ENCODE measurements at places on chromosomes 12 and 14.

GRCh38 chr14:35814371-35815005 lies 5.4 kb upstream of the RALGAPA1 start:
- peak; percentile 41 for DNase-seq

GRCh38 chr14:55005071-55005470 lies 21.8 kb downstream of the WDHD1 start:
- DNase-seq = peak; percentile 48

DNA sequence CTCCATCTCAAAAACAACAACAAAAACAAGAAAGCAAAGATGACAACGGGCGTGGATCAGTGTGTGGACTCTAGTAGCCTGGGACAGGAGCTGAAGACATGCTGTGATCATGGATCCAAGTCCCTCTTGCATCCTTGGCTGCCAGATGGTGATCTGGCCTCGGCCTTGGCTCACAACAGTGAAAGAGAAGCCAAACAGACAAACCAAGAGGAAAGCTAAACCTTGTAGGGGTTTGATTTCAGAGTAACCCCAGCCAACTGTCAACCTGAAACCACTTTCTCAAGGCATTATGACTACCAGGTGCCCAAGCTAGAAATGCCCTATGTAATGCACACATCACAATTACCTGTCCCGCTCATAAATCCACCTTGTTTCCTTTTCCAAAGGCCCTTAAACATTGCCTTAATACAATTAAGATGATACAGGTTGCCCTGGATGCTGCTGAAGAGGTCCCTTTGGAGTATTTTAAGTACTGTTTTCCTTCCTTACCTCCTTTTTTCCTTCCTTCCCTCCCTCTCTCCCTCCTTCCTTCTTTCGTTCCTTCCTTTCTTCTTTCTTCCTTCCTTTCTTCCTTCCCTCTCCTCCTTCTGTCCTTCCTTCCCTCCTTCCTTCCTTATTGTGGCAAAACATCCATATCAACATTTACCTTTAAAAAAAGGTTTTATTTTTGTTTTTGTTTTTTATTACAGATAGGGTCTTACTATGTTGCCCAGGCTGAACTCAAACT lies 41.4 kb upstream of the NINJ2 start:
- DNase-seq = no peak

DNA sequence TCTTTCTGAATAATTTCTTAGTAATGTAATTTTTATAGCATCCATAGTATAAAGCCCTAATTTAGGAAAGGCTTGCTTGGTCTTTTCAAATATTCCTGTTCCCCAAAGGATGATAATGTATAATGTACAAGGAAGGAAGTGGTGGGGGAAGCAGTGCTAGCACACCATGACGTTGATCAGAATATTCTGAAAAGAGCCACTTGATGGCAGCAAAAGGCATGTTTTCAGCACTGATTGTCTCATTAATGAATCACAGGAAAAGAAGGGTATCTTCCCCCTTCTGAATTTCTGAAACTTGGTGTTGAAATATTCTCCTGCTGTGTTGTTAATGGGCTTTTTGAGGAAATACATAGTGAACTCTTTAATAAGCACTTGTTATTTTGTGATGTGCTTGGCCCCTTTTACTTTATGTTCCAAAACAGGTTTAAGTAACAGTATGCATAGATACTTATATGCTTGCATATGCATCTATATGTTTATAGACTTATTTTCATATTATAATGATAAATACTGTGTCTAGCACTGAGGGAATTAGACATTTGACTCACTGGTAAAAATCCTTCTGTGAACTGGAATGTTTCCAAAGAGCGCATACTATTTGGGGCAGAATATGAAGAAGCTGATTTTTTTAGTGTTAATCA lies 122.0 kb downstream of the TMEM117 start:
- peak; percentile 66 for DNase-seq

DNA sequence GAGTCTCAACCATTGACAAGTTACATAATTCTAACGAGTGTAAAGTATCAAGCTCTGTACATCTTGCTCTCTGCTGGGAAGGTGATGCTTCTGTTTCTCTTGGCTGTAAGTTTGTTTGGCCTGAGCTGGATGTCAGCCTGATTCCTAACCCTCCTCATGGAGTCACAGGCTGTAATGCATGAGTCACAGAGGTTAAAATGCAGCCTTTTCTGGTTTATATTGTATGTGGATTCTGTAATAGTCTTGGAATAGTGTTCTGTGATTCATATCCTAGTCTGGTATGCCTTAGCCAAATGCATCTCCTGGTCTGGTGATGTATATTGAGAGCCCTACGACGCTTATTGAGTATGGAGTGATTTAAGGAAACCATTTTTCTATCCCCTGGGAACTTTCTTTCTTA lies 104.5 kb upstream of the FRMD6 start:
- peak; percentile 100 for DNase-seq

- DNase-seq = no peak
These were observed 34.1 kb downstream of the SLCO1B1 start for GRCh38 chr12:21165048-21165447.

GRCh38 chr14:90781344-90781761 lies 34.9 kb downstream of the TTC7B start:
- peak; percentile 88 for DNase-seq

Data from iris pigment epithelial cell (primary cell).